ENCODE measurements at places on chromosomes 1 and 21.
A peak's percentile ranks its signal among the peaks of the same experiment; 100 is the strongest.

DNA sequence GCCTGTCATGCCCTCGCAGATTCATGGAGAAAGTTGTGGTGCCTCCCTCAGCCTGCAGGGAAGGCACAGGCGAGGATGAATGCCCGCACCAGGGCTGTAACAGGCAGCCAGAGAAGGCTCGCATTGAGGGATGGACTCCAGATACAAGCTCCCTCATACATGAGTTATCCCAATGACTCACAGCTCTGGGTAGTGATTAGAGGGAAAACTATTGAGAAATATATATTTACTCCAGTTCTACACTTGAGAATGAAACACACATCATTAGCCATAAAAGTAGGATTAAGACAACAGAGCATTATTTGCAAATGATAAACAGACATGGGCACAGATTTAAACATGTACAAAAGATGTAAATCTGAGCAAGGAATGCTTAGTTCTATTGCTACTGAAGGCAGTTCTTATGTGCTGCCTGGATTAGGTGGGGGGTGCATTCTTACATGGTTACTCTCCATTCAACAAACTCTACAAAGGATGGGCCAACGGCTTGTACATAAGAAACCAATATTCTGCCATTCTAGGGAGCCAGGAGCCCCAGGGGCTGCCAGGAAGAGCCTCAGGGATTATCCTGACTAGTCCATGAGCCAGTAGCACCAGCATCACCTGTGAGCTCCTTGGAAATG is 97.9 kb downstream of the CSMD2 start:
- no peak for DNase-seq

DNA sequence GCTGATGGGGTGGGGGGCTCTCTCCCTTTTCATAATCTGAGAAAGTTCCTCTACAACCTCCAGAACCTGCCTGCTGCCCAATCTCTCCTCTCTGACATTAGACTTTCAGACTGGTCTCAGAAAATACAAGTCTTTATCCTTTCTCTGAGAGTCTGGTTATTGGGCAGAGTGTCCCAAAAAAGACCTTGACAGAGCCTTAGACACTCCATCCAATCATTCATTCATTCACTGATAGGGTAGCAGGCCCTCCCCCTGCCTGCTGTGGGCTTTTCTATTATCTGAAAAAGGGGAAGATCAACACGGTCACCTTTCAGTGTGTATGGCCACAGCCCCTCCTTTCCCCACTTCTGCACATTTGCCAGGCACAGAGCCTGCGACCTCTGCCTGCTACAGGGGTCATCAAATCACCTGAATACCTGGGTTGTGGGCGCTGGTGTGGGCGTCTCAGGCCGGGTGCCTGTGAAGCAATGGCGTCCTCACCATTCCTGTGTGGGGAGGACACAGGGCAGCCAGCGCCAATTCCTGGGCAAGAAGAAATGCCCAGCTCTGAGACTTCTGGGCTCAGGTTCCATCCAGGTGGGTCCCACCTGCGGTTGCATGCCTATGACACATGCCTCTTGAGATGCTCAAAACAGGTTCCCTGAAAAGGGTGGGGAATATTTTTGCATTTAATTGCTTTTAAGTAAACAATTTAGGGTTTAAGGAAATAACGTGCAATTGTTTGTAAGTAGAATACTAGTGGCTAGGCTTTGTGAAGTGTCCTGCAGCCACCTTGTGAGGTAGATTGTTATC is 52.8 kb downstream of the ELK4 start:
- no peak for DNase-seq

- no peak for DNase-seq
These were observed 17.9 kb downstream of the ETV3L start for GRCh38 chr1:157081707-157082106.

GRCh38 chr21:42618707-42619102 is 34.7 kb upstream of the PDE9A start:
- DNase-seq: no peak

DNA sequence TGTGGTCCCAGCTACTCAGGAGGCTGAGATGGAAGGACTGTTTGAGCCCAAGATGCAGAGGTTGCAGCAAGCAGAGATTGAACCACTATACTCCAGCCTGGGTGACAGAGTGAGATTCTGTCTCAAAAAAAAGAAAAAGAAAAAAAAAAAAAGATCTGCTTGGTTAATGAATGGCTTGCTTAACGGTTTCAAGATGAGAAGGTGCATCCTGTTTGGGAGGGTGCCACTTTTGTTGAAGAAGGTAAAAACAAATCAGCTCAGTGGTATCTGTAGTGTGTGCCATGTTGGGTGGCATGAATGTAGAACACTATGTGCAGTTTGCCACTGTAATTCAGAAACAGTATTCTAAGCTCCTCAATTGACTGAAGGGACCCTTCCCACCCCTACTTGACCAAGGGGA is 94.9 kb upstream of the ETV3 start:
- no peak for DNase-seq

DNA sequence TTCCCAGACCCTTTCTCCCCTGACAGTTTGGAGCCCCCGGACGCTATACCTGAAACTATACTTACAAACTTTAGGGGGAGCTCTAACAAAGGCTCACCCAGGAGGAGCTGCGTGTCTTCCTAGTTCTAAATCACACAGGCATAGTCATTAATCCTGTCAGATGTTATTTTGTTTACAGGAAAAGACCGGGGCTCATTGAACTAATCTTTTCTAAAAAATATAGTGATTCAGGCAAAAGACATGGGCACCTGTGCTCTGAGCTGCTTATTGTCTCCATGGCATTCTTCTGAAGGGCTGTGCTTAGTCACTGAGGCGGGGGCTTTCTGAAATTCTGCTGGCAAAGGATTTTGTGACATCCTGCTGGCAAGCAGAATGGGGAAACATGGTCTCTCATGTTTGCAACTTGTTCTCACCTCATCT is 1577.0 kb downstream of the NCAM2 start:
- no peak for DNase-seq

DNA sequence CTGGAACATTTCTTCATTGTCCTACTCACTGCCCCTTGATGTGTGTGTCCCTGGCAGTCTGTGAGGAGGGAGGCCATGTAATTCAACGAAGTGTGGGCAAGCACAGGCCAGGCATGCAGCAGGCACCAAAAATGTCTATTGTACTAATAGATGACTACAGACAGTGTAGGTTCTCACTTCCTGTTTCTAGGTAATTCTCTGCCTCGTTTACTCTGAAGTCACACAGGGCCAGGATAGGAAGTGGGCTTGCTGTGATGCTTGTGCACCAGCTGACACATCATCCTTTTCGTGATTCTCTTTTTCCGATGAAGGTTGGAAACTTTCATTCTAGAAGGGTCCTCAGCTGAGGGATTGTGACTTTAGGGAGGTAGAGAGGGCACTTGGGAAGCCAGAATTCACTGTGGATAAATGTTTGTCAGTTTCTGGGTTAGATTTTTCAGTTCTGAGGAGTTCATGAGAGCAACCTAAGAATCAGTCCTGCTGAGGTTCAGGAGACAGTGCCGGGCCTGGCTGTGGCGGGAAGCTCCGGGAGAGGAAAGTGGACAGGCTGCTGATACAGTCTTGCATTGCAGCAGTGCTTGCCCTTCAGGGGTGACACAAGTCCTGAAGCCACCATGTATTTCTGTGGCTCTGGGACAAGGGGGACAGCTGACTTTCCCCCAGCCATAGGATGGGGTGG is 4.3 kb upstream of the CSF1 start:
- peak; percentile 46 for DNase-seq
